ENCODE measurements at places on chromosomes 5 and 9.

DNA sequence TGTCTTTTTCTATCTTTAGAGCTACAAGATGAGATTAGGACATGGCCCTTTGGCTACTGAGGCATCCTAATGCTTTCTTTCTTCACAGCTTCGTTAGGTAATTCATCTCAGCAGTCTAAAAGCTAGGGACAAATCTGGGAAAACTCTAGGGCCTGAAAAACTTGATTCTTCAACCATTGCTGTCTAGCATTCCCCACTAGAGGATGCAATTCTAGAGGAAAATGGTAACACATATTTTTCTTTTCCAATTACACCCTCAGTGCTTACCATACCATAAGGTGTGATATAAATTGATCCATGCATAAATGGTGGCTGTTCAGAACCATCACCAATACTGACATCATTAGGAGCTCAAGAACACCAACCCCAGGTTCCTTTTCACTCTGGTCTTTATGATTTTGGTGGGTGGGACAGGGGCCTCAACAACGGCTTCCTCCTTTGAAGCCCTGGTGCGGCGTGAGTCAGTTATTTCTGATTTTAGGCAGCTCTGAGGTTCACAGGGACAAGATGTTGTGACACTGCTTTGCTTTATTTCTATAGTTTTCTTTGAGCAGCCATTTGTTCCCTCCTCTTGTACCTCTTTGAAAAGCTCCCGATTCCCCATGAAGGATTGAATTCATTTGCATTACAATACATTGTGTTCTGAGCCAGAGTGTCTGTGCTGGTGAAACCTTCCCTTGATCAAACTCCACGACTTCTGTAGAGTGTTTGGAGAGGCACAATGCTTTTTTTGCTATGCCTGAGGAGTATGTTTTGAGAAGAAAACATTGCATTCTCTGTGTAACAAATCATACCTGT lies 526.0 kb upstream of the TRPC7 start:
- DNase-seq: no peak

DNA sequence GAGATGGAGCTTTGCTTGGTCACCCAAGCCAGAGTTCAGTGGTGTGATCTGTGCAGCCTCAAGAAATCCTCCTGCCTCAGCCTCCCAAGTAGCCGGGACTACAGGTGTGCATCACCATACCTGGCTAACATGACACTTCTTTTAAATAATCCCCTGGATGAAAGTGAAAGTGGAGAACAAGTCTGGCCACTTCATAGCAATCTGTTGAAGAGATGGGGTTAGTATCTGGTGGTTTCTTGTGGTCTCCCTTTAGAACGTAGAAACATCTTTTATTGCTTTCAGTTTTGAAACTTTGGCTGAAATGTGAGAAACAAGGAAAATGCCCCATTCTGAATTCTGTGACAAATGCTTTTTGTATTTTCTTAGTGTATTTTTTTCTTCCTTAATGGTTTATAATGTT lies 452.5 kb upstream of the RIOK2 start:
- DNase-seq: no peak

DNA sequence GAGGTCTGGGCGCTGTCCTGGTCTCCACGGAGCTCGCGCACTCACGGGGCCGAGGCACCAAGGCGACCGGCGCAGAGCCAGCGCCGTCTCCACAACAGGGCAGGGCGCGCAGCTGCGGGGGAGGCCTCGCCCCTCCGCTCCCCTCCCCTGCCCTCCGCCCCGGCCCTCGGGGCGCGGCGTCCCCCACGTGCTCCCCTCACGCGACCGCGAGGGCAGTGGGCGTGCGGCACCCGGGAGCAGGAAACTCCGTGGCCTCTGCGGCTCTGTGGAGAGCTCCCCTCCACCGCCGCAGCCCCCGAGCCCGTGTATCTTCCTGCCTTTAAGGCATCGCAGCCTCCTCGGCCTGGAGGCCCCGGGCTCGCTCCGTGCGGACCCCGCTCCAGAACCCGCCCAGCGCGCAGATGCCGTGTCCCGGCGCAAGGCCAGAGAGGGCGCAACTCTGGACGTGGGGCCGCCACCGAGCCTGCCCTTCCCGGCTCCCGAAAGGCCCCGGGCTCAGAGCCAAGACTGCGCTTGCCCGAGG lies 708 bp upstream of the TUBB4B start:
- DNase-seq: peak; percentile 66

DNA sequence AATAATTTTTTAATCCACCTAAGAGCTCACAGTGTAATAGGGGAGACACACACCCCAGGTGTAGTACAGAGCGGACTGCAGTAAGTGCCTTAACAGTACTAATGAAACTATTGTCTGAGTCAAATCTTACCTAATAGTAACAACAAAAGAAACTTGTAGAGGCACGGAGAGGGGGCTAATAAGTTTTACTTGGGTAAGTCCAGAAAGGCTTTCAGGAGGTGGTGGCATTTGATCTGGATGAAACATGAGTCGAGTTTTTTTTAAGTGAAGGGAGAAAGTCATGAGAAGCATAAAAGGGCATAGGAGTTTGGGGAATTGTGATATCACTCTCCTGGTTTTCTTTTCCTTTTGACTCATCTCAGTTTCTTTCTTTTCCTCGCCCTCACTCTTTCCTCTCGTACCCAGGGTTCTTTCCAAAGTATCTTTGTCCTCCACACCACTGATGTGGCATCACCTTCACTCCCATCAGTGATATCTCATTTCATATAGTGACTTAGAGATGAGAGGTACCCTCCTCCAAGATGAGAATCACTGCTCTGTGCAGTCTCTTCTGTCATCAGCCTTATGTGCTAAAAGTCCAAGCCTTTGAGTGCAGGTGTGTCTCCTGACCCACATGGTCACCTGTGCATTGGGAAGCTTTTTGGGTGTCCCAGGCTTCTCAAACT lies 2.0 kb downstream of the CTNNA1 start:
- no peak for DNase-seq

DNA sequence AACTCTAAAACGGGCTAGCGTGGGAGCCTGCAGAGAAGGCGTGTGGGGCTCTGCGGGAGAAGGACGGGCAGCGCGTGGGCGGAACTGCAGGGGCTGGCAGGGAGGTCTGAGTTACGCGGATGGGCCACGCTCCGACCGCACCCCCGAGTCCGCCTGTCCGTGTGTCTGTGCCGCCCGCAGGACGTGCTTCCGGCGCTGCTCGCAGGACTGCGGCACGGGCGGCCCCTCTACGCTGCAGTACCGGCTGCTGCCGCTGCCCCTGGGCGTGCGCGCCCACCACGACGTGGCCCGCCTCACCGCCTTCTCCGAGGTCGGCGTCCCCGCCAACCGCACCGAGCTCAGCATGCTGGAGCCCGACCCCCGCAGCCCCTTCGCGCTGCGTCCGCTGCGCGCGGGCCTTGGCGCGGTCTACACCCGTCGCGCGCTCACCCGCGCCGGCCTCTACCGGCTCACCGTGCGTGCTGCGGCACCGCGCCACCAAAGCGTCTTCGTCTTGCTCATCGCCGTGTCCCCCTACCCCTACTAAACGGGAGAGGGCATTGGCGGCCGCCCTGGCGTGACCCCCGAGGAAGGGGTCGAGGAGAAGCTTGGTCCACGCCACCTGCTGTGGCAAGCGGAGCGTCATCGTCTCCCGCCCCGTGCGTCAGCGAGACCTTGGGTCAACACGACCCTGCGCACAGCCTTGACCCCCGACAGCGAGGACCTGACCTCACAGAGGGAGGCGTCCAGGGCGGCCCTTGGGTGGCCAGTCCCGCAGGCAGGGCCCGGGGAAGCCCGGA lies 11.4 kb upstream of the ASS1 start:
- no peak for DNase-seq

- DNase-seq: no peak
These were observed 28.8 kb downstream of the TRPM6 start for GRCh38 chr9:74858751-74859414.

DNA sequence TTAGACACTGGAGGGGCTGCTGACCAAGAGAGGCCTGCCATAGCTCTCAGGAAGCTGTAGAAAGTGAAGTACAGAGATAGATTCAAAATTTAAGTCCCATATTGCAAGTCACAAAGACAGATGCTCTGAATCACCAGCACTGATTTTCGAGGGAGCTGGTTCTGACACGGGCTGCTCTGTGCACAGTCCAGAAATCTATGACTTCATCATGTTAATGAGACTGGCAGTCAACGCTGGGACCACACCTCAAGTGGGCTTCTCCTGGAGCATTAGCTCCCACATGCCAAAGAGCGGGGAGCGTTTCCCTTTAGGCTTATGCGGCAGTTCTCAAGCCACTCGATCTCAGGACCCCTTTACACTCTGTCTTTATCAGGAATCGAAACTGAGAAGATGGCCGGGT lies 34.2 kb upstream of the FAT2 start:
- no peak for DNase-seq

DNA sequence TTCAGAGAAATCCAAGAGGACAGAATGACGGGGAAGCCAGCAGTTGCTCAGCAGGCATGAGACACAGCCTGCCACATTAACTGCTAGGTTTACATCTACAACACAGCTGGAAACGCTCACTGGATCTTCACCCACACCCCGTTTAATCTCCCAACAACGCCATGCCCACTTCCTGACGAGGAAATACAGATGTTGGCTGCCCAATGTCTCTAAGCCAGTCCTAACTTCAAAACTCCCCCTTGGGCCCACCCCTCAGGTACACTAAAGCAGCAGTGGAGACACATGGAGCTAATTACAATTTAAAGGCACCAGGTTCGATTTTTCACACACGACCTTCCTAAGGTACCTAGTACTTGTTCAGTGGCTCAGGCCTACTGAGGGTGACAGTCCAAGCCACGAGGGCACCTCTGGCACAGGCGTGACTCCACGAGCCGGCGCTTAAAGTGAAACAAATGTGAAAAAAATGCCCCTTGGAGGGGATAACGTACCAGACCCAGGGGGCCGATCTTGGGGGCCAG lies 904 bp downstream of the RPL12 start:
- no peak for DNase-seq

DNA sequence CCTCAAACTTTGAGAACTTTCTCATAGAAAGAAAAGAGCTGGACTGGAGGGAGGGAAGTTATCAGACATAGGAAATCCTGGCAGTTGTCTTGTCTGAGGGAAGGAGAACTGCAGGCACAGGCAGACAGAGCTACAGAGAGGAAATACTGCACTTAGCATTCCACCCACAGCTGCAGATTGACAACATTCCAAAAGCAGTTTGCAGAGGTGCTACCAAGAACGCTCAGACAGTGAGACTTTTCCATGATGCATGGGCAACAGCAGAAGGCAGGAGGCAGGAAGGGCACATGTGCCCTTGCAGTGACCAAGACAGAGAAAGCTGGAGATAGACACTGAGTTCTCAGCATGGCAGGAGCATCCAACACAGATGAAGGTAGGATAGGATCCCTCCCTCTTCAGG lies 327.5 kb upstream of the ZNF462 start:
- no peak for DNase-seq

DNA sequence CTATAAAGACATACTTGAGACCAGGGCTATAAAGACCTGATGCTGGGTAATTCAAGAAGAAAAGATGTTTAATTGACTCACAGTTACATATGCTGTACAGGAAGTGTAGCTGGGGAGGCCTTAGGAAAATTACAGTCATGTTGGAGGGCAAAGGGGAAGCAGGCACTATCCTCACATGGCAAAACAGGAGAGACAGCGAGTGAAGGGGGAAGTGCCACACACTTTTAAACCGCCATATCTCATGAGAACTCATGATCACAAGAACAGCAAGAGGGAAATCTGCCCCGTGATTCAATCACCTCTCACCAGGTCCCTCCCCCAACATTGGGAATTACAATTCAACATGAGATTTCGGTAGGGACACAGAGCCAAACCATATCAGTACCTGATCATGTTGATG lies 89.9 kb upstream of the ADAMTSL1 start:
- DNase-seq: no peak
